GM12878 (cell line): ENCODE measurements at places on chromosomes 3 and 15.

DNA sequence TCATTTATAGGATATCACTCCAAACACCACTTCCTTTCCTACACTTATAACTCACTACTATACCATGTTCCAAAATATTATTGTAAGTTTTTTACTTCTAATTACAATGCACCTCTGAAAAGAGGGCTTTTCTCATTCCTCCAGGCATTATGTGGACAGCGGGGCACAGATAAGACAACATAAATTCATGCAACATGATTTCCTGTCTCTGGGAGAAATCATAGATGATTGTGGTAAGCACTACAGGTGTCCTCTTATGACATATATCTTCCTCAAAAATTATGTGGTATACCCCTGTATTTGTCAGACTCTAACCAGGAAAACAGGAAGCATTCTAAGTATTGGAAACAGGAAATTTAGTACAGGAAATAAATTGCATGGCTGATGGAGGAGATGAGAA lies 45.7 kb upstream of the INO80 start:
- H3K27ac ChIP-seq = no peak overlapping the region
- DNase-seq = no peak
- H3K4me3 ChIP-seq = no peak overlapping the region
- no peaks in the 10 kb centered on the region for H3K4me1 ChIP-seq
- no peaks in the 10 kb centered on the region for H3K27me3 ChIP-seq

DNA sequence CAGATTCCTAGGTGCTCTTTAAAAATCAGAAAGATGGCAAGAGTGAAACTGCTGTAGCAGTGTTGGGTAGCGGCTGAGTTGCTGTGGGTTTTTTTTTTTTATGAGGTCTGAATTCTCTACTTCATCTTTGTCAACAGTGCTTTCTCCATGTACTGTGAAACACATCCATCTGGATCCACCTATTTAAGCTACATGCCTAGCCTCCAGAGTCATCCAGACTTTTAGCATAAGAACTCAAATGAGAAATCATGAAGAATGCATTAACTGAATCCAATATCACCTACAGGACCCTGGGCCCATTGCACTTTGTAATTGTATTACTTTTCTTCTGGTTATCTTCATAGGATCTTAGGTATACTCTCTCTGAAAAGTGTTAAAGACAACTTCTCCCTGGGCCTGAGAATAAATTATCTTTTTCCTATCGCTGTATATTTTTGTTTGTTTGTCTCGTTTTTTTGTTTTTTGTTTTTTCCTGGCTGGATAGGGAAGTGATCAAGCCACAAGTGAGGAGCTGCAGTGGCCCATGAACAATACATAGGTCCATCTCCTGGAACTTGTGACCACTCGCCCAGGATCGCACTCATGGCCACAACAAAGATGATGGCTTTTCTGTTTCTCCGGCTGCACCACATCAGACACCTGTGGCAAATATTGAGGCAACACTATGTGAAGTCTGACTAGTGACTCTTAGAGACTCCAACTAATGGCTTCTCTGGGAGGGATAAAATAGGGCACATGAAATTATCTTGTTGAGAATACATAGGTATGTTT lies 609.9 kb upstream of the AGTR1 start:
- no peaks in the 10 kb centered on the region for H3K4me1 ChIP-seq
- H3K27ac ChIP-seq = no peak overlapping the region
- DNase-seq = no peak
- H3K4me3 ChIP-seq = no peak overlapping the region

- no peaks in the 10 kb centered on the region for H3K27me3 ChIP-seq
- no peak overlapping the region for H3K4me3 ChIP-seq
- no peaks in the 10 kb centered on the region for H3K36me3 ChIP-seq
- no peaks in the 10 kb centered on the region for H3K4me1 ChIP-seq
- H3K27ac ChIP-seq = no peak overlapping the region
These were observed 46.7 kb upstream of the BCHE start for GRCh38 chr3:165883863-165884478.

GRCh38 chr15:38085114-38085513 lies 150.7 kb downstream of the TMCO5A start:
- no peaks in the 10 kb centered on the region for H3K27me3 ChIP-seq
- peak; percentile 74 for DNase-seq
- no peaks in the 10 kb centered on the region for H3K36me3 ChIP-seq
- no peak overlapping the region for H3K27ac ChIP-seq
- peaks cover 32% of the 10 kb centered on the region for H3K4me1 ChIP-seq
- no peak overlapping the region for H3K4me3 ChIP-seq

DNA sequence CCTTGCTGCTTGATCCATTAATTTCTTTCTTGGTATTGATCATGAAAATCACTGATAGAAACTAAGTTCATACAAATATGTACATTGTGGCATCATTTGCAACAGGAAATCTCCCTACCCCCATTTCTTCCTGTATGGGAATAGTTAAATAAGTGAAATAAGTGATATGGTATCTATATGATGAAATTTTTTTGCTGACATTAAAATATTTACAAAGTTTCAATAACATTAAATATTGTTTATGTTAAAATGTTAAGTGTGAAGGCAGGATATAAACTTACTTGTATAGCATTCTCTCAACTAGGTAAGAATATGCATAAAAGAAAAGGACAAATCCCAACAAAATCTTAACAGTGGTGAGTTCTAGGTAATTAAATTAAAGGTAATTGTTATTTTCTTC lies 60.1 kb upstream of the ETV5 start:
- H3K4me1 ChIP-seq = no peaks in the 10 kb centered on the region
- no peaks in the 10 kb centered on the region for H3K36me3 ChIP-seq
- DNase-seq = no peak

DNA sequence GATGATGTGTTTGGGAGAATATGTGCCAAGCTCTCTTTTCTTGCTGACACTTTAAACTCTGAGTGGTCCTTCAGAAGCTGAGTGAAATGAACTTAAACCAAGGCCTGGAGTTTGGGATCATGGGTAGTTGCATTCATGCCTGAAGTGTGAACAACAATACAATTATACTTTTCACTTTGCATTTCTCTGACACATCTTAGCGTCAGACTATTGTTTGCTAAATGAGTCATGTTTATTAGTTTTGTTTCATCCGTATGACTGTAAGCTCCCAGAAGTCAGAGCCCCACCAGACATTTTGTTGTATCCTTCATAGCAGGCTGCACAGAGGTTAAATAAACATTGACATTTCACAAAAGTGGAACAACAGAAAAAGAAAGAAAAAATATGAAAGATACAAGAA lies 542.6 kb downstream of the TUSC7 start:
- H3K27ac ChIP-seq = no peak overlapping the region
- no peaks in the 10 kb centered on the region for H3K36me3 ChIP-seq
- no peak overlapping the region for H3K4me3 ChIP-seq
- H3K27me3 ChIP-seq = no peaks in the 10 kb centered on the region; the same call in 1 of the 2 replicates
- no peak for DNase-seq
- H3K4me1 ChIP-seq = no peaks in the 10 kb centered on the region

- H3K27me3 ChIP-seq = no peaks in the 10 kb centered on the region
- H3K4me1 ChIP-seq = no peaks in the 10 kb centered on the region
- no peak for DNase-seq
- H3K36me3 ChIP-seq = no peaks in the 10 kb centered on the region; the same call in 1 of the 2 replicates
These were observed at the start of gene KCNMB3 for GRCh38 chr3:179250803-179251476. Gene KCNMB3, minus strand, starts transcription at chr3:179251114. Its CDS starts 124 bp downstream, at chr3:179250990.

- no peaks in the 10 kb centered on the region for H3K36me3 ChIP-seq
- H3K27me3 ChIP-seq = no peaks in the 10 kb centered on the region
- H3K4me3 ChIP-seq = no peak overlapping the region
- no peak for DNase-seq
These were observed 305.0 kb downstream of the SHQ1 start for GRCh38 chr3:72543246-72543645.

GRCh38 chr15:32786906-32787305 lies 69.1 kb downstream of the GREM1 start:
- no peak for DNase-seq
- peaks cover 2% of the 10 kb centered on the region; the same call in 1 of the 2 replicates for H3K27me3 ChIP-seq
- H3K36me3 ChIP-seq = no peaks in the 10 kb centered on the region
- no peak overlapping the region for H3K4me3 ChIP-seq

DNA sequence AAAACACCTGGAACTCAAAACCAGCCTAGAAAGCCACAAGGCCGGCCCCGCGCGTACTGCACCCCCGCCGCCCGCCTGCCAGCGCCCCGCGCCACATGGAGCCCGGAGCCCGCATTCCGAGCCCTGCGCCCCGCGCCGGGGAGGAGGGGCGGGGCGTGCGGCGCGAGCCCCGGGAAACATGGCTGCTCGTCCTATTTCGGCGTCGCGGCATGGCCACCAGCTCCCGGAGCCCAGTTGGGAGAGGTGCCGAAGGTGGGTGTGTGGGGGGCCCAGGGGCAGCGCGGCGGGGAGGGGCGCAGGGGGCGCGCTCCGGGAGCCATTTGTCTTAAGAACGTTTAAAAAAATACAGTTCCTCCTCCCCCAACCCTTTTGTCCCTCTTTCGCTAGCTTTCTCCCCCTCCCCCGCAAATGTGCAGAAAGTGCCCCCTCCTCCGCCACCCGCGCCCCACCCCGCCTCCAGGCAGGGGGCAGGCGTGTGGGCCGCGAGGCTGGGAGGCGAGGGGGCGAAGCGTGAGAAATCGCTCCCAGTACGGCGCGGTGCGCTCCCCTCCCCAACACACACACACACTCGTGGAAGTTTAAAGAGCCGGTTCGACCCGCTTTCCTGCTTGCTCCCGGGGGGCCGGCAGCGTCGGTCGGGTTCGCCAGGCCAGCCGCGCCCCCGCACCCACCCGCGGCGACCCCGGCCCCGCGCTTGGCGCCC lies 2.5 kb downstream of the ANP32A start:
- H3K27ac ChIP-seq = peak overlapping the region; percentile 99
- H3K36me3 ChIP-seq = no peaks in the 10 kb centered on the region
- DNase-seq = no peak
- peaks cover 18% of the 10 kb centered on the region for H3K4me1 ChIP-seq

- H3K4me3 ChIP-seq = no peak overlapping the region
- H3K4me1 ChIP-seq = no peaks in the 10 kb centered on the region
- H3K27ac ChIP-seq = no peak overlapping the region
- no peaks in the 10 kb centered on the region for H3K27me3 ChIP-seq
- no peaks in the 10 kb centered on the region for H3K36me3 ChIP-seq
These were observed 19.8 kb downstream of the MORC1 start for GRCh38 chr3:109098079-109098644.

DNA sequence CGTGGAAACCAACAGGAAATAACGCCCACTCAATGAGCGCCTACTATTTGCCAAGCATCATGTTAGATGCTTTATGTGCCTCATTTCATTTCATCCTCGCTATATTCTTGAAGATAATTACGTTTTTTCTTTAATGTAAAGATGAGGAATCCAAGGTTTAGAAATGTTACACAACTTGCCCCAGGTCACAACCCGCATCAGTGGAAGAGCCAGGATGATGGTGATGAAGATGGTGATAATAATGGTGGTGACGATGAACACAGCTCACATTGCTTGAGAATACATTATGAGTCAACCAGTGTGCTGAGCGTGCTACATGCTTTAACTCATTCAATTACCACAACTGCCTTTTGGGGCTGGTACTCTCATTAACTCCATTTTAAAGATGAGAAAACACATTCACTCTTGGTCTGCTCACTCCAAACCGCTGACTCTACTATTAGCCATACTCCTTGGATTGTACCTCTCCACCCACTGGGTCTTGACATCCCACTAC lies 21.5 kb upstream of the MYO1E start:
- no peaks in the 10 kb centered on the region for H3K27me3 ChIP-seq
- peaks cover 16% of the 10 kb centered on the region for H3K4me1 ChIP-seq
- no peak overlapping the region for H3K27ac ChIP-seq
- no peak for DNase-seq

DNA sequence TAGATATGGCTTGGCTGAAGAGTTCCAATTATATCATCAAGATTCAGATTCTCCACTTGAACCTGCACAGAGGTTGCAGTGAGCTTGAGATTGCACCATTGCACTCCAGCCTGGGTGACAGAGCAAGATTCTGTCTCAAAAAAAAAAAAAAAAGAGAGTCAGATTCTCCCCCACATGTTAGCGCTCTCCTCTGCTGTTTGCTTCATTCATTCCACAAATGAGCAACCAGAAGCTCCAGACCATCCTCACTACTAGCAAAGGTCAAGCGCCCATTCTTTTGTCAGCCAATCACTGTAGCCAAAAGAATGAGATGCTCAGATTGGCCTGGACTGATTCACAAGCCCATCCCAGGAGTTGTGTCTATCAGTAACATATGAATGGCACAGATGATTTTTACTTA lies 28.4 kb upstream of the TCF12 start:
- peaks cover 8% of the 10 kb centered on the region for H3K4me1 ChIP-seq
- H3K4me3 ChIP-seq = no peak overlapping the region
- H3K27me3 ChIP-seq = no peaks in the 10 kb centered on the region
- no peaks in the 10 kb centered on the region for H3K36me3 ChIP-seq
- no peak for DNase-seq
- no peak overlapping the region for H3K27ac ChIP-seq
